Renal pelvis (tissue), 12 donors: ENCODE measurements at places on chromosomes 11 and 22.

GRCh38 chr11:2309251-2310072 lies 7.6 kb downstream of the TSPAN32 start:
- no peak for DNase-seq

DNA sequence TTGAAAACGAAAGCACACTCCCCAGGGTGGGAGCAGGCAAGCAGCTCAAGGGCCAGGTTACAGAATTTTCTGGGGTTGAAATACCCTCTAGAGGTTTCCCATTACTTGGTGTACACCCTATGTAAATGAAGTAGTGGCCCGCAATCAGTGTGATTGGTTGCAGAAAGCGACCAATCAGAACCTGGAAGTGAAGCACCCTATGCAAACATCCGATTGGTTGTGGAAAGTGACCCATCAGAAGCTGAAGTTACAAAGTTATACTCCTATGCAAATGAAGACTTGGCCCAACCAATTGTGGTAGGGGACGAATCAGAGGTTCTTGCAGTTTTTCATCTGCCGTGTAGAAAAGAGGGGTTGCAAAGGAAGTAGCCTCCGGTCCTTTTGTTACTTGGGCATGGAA lies 19.2 kb downstream of the PRR5 start:
- peak; percentile 71 for DNase-seq

GRCh38 chr11:3959015-3959902 lies 103.8 kb downstream of the STIM1 start:
- no peak for DNase-seq

DNA sequence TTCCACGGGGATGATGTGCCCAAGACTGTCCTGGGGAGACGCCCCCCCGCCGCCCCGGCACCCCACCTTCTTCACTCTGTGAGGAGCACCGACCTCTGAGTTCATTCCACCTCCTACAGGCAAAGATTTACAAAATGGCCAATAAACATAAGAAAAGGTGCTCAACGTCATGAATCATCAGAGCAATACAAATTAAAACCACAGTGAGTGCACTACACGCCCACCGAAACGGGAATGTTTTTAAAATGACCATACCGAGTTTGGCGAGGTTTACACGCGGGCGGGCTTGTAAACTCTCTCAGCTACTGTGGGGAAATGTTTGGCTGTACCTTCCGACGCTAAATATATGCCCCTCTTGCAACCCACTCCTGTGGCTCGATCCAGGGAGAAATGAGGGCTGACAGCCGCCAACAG lies 7.9 kb downstream of the NPTXR start:
- no peak for DNase-seq

DNA sequence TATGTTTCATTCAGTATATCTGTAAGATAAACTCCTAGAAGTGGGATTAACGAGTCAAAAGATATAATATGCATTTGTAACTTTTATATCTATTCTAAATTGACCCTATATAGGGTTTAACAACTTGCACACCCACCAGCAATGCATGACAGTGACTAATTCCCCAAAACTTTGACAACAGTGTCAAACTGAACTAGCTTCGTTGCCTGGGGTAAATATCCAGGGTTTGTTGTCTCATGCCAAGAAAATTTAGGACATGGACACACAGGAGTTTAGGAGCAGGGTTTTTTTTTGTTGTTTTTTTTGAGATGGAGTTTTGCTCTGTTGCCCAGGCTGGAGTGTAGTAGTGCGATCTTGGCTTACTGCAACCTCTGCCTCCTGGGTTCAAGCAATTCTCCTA lies 5.1 kb downstream of the SNU13 start:
- no peak for DNase-seq

- DNase-seq: no peak
These were observed at the start of gene BTBD18 for GRCh38 chr11:57751676-57752253. BTBD18 (minus strand) TSS chr11:57751819; CDS start chr11:57751188, 631 bp downstream.

DNA sequence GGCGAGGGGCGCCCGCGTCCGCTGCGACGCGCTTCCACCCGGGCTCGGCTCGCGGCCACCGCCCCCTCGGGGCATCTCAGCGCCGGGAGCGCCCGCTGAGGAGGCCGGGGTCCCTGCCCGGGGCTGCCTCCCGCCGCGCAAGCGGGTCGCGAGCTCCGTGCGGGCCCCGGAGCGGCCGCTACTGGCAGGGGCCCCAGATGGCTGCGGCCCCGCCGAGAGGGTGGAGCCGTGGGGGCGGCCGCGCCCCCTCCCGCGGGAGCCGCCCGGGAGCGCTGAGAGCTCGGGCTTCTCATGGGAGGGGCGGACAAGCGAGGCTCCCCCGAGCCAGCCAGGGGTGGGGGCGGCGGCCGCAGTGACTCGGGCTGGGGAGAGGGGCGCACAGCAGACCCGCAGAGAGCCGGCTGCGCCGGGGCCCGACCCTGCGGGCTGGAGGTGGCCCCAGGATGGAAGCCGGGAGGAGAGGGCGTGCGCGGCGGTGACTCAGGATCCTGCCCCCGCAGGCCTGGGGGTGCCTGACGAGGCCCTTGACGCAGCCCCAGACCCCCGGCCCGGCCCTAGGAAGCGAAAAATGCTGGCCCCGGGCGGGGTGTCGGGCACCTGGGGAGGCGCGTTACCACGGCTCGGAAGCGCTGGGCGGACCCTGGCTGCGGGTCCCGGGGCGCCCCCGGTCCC lies 603 bp upstream of the ZFTA start:
- no peak for DNase-seq

GRCh38 chr22:45781966-45782365 lies 110.3 kb downstream of the ATXN10 start:
- DNase-seq: no peak

GRCh38 chr22:31829505-31829904 lies 75.7 kb downstream of the DEPDC5 start:
- DNase-seq: no peak

GRCh38 chr11:126853732-126854131 lies 146.8 kb downstream of the KIRREL3 start:
- DNase-seq: no peak

DNA sequence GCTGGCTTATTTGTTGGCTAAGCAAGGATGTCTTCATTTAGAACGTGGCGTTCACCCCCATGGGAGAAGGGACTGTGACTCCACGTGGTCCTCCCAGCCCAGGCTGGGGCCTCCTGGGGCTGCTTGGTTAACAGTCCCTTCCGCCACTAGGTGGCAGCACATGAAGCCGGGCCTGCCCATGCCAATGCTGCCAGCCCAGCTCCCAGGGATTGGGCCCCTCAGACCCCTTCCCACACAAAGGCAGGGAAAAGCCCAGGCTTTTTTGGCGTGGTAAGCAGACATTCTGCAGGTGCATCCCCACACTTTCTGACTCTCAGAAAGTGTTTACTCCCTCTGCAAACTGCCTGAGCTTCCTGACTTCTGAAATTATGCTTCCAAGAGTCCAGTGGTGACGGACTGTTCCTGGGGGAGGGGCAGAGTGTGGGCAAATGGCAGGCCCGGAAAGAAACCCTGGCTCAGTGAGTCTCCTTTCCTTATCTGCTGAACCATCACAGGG lies 3.1 kb downstream of the CBX6 start:
- peak; percentile 65 for DNase-seq

- DNase-seq: no peak
These were observed 3.4 kb downstream of the SIK2 start for GRCh38 chr11:111605681-111606080.

DNA sequence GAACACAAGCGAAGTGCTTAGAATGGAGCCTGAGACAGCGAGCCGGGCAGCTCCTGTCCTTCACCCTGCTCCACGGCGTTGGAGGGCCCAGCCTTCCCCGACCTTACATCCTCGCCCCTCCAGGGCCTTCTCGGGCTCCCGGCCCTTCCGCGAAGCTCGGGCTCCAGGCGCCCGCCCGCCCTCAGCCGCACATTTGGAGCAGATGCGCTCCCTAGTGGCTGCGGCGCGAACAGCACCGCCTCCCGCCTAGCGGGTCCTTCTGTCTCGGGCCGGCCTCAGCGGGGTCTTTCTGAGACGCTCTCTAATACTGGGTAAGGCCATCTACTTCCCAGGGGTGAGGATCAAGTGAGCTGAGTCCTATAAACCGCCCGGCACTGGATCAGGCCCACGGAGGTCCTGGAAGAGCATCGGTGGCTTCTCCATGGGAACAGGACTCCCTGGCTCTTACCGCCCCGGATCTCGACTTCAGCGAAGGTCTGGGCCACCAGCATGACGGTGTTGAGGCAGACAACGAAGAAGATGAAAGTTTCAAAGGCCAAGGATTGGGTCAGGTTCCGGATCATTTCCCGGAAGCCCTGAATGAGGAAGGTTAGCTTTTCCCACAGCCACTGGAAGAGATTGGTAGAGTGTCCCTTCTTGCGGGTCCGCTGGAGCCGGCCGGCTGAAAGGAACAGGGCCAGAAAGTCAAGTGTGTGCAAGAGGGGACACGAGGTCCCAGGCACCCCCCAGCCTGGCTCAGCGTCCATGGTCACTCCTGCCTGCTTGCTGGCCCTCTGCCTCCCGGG lies 3.7 kb downstream of the CATSPER1 start:
- peak; percentile 44 for DNase-seq

DNA sequence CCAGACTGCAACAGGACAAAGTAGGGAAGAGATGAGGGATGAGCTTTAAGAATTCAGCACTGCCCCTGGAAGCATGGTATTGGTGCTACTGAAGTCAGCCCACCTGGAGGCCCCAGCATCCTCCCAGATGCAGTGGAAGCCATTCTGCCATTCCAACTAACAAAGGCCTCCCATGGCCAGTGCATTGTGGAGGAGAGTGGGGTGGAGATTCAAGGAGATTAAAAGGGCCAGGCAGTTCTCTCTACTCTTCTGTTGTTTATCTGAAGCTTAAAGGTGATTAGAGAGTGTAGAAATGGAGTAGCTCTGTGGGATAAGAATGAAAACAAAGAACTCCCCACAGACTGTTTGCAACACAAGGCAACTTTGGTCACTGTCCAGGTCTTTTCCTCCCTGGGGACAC lies 24.1 kb upstream of the TSKU start:
- no peak for DNase-seq

DNA sequence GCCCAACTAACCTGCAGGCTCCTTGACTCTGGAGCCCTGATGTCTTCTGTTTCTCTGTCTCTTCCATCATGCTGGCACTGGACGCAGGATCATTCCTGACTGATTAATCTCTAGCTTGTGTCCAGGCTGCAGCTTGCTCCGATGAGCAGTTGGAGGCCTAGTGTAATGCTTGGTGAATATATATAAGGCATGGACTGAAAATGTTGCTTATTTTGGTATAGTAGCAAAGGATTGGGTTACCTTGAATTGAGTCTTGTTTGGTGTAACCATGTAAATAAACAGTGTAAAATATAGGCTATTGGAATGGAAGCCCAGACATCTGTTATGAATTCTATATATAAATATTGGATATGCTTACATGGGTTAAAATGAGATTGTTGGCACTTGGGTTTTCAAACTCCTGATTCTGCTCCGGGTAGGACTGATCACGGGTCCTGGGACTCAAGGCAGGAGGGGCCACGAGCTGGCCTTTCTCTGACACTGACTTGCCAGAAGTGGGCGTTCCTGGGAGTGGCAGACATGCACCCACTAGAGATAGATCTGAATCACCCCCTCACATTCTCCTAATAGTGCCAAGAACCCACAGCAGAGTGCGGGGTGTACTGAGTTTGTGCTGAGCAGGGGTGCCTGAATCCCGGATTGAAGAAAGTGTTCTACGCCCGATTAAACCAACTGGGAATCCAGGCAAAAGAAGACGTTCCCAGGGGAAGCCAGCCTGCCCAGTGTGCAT lies 25.8 kb downstream of the LRP5 start:
- DNase-seq: no peak

DNA sequence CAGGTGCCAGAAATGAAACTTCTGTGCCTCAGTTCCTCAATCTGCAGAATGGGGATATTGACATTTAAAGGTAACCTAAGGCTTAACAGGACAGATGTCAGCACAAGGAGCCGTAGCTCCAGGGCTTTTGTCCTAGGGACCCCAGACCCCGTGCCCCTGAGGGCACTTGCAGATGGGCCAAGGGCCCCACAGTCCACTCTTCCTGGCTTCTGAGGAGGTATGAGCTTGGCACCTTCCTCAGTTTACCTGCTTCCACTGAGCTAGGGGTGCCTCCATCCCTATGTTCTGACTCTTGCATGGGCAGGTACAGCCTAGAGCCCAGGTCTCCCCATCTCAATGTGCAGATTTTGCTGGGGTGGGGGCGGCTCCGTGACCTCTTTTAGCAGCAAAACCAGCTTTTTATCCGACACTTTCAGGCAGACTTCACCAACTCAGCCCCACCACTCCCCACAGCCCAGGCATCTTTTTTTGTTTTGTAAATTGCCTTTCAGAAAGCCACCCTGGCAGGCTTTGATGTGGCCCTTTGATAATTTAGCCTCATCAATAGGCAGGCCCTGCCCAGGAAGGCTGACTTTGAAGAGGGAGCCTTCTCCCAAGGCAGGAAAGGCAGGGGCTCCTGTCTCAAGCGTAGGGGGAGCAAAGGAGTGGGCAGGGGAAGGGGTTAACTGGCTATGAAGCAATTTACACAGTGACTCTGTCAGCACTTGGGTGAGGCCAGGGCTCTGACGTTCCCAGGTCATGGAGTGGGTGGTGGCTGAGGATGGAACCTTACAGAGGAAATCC lies 23.7 kb upstream of the FGF3 start:
- DNase-seq: no peak

GRCh38 chr11:119181677-119182412 lies 3.4 kb upstream of the NHERF4 start:
- DNase-seq: no peak

DNA sequence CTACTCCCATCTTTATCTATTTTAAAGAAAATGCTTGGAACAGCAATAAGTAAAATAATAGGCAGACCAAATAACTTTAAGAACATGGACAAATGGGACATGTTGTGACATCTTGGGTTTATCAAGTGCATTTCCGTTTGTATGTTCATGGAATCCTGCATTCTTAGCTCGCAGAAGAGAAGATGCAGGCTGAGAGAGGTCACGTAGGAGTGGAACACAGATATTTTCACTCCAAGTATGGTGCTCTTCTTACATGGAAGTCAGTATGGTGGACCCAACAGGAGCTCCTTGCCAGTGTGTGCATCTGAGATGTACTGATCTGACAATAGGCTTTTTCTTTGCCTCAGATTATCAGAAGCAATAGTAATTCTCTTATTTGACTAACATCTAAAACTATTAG lies 1.7 kb downstream of the E2F8 start:
- no peak for DNase-seq

GRCh38 chr22:49566693-49567092 lies 261.0 kb downstream of the BRD1 start:
- no peak for DNase-seq

GRCh38 chr11:101576456-101576855 lies 7.4 kb downstream of the TRPC6 start:
- no peak for DNase-seq

DNA sequence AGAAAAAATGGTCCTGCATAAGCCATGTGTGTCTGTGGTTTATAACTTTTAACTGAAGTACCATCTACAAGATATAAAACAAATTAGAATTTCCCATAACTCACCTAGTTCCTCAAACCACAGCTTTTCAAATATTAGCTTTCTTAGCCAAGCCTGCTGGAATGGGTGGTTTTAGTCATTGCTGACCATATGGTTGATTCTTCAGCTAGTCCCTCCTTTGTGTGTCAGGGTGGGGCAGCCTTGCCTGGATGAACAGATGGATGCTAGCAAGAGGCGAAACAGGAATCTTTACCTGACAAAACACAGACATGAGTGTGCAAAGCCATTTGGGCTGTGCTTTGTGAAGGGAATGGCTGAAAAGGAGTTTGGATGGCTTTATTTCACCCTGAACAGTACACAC lies 6.9 kb upstream of the B3GNT6 start:
- DNase-seq: no peak
